Astrocyte (in vitro differentiated cells and primary cell): ENCODE measurements at places on chromosomes 4 and X. TPM values are rescaled to one million over a fixed set of nuclear protein-coding genes. Genes with fewer than 3 reads are reported as not detected.

The POU4F2 gene
- total RNA-seq = not detected in 2 replicates

The SERPINA7 gene
- total RNA-seq = not detected in 2 replicates

The DCAF16 gene
- 29.0 and 32.7 TPM in 2 replicates for total RNA-seq

The MAGEA11 gene
- not detected in 2 replicates for total RNA-seq

The PNMA6F gene
- total RNA-seq = not detected in 2 replicates

The OCIAD2 gene
- 50.3 and 76.1 TPM in 2 replicates for total RNA-seq
